ENCODE measurements at places on chromosomes 7 and 10.

DNA sequence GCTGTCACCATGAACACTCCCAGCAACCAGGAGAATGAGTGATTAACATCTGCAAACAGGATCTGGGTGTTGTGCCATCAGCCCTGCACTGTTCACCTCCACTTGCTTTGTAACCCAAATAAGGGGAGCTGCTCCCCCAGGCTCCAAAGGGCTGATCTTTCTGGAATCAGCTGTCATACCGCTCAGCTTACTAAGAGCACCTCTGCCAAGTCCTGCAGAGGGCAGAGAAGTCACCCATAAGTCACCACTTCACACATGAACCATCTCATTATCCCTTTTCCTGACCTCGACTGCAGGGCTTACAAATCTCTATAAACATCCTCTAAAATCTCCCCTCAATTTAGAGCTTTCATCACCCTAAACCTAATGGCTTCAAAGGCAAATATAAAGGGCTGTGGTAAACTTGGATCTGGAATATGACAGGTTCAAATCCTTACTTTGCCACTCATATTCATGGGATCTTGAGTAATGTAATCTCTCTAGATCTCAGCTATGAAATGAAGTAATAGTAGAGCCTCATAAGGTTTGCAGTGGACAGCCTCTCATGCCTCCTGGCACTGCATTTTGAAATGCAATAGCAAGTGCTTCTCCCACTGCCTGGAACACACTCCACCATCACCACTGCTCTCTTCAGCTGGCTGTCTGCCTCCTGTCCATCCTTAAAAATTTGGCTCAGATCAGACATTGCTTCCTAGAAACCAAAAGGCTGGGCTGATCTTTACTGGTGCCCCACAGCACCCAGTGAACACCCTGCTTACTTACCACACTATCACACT is 38.8 kb downstream of the ERLIN1 start:
- no peak for DNase-seq

- no peak for DNase-seq
These were observed 113.2 kb upstream of the INHBA start for GRCh38 chr7:41816111-41816510.

GRCh38 chr10:123153486-123154091 is 613 bp upstream of the BUB3 start:
- DNase-seq: no peak

DNA sequence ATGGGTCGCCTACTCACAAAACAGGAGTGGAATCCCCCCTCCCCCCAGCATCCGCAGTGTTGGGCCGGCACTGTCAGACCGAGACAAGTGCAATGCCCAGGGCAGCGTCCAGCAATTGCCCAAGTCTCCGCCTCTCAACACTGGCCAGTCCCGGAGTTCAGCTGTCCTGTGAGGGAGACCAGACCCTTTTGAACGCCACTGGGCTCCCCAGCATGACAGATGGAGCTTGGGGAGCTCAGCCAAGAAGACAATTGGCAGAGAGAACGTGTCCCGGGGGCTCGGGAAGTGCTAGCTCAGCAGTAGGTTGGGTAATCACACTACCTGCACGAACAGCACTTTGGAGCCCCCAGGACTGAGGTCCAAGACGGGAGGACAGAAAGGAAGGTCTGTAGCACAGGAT is 4.7 kb downstream of the COPS6 start:
- DNase-seq: no peak
